Activated effector memory CD4-positive, alpha-beta T cell treated with anti-CD3 and anti-CD28 coated beads, Interleukin-2, amount 50 U/mL, for 16 hours (primary cell): ENCODE measurements at places on chromosomes 6 and 20.

DNA sequence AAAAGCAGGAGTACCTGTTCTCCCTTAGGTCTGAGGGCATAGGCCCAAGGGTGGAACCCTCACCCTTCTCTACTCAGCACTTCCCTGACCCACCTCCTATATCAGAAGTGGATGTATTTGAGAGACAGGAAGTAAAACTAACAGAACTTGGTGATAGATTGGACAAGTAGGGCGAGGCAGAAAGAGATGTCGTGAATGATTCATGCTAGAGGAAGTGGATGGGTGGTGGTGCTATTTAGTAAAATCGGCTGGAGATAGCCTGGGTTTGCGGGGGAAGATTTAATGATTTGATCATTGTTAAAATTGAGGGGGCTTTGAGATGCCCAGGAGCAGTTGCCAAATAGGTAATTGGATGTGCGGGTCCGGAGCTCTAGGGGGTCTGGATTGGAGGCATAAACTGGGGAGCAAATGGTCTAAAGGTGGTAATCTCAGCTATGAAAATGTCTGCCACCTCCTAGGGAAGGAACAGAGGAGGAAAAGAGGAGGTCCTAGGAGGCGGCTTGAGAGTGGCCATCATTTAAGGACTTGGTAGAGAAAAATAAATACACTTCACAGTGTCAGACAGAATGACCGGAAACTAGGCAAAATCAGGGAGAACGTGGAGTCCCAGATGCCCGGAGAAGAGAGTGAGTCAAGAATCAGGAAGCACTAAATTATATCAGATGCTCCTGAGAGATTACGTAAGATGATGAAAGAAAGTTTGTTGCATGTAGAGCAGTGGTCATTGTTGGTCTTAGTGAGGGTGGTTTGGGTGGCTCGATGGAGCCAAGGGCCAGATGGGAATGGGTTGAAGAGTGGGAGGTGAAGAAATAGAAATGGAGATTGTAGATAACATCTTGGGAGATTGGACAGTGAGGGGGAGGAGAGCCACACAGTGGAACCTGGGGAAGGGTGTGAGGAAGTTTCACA, 142.0 kb downstream of the CEP57L1 start:
- DNase-seq = no peak

DNA sequence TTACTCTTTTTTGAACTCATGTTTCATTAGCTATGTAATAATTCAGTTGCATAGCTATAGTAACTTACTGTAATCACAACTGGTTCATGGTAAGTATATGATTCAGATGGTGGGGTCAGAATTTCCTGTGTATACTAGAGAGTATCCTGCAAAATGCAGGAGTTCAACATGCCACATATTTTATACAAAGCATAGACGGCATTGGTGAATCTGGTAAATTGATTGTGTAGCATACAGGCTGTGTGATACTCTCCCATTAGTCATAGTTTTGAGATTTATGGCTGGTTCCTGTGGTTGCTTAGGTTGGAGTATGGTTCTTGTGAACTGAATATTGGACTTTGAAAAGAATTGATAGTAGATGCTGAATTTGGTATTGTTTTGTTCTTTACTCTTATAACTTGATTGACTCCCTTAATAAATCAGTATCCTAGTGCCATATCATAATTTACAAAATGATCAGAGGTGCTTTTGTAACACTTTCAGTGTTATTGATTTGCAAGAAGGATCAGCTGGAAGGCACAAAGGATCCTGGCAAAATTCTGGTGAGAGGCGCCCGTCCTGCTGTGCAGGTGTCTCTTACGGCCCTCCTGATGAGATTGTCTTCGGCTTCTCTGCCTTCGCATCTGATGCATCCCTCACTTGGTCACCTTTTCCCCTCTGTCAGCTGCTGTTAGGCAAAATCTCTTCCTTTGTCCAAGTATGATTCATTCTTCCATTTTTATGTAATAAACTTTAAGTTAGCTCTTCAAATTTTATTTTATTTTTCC, 22.6 kb downstream of the SNX9 start:
- no peak for DNase-seq

DNA sequence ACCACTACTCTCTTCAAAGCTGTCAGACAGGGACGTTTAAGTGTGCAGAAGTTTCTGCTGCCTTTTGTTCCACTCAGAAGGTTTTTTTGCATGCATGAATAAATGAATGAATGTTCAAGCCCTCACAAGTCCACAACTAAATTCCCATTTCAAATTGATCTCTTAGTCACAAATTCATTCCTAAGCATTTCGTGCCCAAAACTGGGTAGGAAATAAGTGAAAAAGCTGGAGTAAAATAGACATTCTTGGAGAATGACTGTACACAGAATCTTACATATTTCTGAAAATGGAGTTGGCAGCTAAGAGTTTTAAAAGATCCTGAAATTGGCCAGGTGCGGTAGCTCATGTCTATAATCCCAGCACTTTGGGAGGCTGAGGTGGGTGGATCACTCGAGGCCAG, 117.6 kb downstream of the PERP start:
- DNase-seq = no peak

- no peak for DNase-seq
Measured at GRCh38 chr20:2544211-2544610, 7.8 kb downstream of the TMC2 start.

DNA sequence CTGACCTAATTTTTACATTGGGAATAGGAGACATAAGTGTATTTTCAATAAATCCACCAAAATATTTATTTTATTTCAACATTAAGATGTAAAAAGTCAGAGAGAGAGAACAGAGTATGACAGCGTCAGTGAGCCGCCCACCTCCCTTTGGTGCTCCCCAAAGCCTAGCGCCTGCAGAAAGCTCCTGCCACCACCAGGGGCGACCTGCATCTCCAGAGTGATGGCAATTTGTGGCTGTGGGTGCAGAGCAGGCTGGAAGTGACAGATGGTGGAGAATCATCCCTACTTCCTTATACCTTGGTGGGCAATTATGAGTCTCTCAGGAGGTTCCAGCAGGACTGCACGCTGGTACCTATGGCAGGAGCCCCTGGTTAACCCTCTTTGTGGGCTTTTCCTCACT, 87.3 kb downstream of the PTPRT start:
- DNase-seq = no peak

DNA sequence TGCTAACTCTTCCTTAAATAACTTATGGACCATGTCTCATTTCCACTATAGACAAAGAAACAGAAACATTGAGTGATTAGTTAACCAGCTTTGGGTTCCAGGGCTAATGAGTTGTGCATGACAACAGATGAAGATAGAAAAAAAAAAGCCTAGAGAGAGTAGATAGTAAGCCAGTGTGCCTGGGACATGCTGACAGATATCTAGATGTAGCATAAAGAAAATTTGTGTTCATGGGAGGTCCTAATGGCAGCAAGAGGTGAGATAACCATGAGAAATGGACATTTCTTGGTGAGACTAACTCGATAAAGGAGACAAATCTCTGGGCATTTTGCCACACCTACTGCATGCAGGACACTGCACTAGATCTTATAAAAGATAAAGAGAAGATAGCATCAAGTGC, 2.8 kb upstream of the BTN3A3 start:
- no peak for DNase-seq

DNA sequence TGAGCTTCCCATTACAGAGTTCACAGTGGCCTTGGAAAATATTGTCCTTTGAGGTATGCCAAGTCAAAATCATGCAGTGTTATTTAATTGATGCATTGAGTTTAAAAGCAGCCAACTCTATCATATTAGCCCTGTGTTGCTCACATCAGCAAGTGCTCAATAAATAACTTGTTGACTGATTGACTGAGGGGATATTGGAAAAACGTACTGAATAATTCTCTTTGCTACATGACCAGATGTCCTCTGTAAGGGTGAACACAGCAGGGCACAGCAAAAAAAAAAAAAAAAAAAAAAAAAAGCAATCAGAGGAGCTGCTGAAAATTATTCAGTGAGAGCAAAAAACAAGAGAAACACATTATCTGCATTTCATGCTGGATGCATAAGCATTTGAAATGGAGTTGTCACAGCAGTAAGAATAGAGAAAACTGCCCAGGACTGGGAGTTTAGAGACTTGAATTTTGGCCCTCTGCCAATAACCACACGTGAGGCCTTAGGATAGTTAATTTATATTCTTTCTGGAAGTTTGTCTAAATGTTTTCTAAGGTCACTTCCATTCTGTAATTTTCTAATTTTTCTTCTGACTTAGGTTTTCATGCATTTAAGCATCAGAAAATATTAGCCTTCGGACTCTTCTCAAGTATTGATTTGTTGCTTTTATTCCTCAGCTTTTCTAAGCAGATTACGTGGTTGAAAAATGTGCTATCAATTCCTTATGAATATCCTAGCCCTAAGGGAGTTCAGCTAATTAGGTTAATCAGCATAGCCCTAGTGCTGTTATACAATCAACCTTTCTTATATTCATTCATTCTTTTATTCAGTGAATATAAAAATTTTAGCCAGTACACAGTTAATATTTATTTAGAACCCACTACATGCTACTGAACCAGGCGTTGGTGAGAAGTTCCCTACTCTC, 246.8 kb upstream of the STXBP5 start:
- no peak for DNase-seq

DNA sequence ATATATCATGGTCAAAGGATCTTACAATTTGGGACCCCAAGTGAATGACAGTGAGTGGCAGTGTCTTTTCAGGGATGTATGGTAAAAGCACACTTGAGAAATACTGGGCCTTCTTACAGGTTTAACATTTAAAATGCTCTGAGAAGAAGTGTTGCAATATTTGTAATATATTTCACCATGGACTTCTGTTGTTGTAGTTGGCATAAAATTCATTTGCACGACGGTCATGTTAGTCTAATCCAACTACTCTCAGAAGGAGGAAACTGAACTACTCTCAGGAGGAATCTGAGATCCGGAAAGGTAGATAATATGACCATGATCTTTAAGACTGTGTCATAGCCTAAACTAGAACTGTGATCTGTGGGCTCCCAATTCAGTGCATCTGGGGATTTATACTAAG, 700.1 kb downstream of the HDGFL1 start:
- DNase-seq = no peak

GRCh38 chr6:46733341-46733801, 1.8 kb downstream of the PLA2G7 start:
- no peak for DNase-seq

GRCh38 chr6:93417421-93418013, 1.8 kb downstream of the EPHA7 start:
- no peak for DNase-seq

GRCh38 chr20:54056762-54057639, 13.4 kb downstream of the BCAS1 start:
- DNase-seq = no peak

DNA sequence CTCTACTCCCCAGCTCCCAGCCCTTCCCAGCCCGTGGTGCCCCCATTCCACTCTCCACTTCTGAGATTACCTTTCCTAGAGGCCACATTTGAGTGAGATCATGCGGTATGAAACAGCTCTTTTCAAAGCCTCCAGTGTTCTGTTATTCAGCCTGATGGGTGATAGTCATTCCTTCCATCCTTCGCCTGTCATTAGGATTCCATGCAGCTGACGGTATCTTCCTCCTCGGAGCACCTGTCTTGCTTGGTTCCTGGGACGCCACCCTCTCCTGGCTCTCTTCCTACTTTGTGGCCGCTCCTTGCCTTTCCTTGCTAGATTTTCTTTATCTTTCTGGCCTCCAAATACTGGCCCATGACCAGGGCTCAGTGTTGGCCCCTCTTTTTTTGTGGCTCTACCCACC, 137.0 kb downstream of the ARID1B start:
- no peak for DNase-seq

GRCh38 chr20:56995149-56995548, 271.3 kb downstream of the BMP7 start:
- no peak for DNase-seq

- no peak for DNase-seq
Measured at GRCh38 chr20:61454053-61454452, 202.0 kb downstream of the CDH4 start.

- no peak for DNase-seq
Measured at GRCh38 chr6:81708113-81708699, 44.3 kb downstream of the TENT5A start.

- no peak for DNase-seq
Measured at GRCh38 chr6:142568857-142569597, 267.2 kb downstream of the ADGRG6 start.

- DNase-seq = peak; percentile 82
Measured at GRCh38 chr6:26284537-26285142, 80.4 kb upstream of the BTN3A2 start.

DNA sequence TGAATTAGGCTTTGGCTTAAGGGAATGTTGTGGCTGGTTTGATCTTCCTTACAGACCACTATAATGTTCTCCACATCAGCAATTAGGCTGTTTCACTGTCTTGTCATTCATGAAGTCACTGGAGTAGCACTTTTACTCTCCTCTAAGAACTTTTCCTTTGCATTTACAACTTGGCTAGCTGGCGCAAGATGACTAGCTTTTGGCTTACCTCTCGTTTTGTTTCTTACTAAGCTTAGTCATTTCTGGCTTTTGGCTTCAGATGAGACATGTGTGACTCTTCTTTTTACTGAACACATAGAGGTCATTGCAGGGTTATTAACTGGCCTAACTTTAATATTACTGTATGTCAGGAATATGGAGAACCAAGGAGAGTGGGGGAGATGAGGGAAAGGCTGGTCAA, 143.2 kb downstream of the PTCHD4 start:
- DNase-seq = no peak

DNA sequence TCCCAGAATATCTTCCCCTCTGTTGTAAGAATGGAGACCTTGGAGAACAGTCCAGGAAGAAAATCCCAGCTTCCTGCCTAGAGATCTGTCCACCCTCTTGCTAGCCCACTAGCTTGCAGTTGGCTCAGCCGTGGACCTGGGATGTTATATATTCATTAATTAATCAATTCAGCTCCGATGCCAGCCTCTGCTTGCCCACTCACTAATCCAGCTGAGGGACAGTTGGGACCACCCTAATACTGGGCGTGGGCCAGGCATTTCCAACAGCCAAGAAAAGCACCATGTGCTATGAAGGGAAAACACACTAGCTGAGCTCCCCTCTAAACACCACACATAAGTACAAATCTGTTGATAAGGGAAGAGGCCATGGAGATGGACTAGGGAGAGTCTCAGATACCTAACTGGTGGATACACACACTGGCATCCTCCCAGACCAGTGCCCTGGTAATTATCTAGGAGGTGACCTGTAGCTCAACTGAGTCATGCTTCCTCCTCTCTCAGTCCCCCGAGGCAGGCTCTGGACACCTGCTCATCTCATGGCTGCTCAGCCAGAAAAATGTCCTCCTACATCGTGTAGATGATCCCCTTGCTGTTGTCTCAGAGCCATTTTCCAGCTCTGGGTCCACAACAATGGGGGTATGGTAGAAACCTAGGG, 78.9 kb downstream of the ANKRD60 start:
- no peak for DNase-seq

DNA sequence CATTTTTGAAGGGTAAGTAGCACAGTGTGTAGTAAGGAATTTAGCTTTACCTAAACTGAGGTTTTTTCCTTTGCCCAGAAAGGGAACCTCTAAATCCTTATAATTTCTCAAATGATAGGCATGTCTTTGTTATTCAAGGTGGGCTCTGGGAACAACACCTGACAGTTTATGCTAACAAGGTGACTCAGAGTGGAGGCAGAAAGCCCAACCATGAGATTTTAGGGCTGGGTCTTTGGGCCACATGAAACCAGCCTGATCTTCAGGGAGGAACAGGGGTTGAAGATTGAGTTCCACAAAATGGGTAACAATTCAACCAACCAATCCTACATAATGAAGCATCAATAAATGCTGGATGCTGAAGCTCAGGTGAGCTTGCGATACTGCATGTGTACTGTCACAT, 46.6 kb downstream of the PRSS35 start:
- DNase-seq = no peak
